NCI-H1105 (cell line): ENCODE measurements at places on chromosomes 2 and 18.

DNA sequence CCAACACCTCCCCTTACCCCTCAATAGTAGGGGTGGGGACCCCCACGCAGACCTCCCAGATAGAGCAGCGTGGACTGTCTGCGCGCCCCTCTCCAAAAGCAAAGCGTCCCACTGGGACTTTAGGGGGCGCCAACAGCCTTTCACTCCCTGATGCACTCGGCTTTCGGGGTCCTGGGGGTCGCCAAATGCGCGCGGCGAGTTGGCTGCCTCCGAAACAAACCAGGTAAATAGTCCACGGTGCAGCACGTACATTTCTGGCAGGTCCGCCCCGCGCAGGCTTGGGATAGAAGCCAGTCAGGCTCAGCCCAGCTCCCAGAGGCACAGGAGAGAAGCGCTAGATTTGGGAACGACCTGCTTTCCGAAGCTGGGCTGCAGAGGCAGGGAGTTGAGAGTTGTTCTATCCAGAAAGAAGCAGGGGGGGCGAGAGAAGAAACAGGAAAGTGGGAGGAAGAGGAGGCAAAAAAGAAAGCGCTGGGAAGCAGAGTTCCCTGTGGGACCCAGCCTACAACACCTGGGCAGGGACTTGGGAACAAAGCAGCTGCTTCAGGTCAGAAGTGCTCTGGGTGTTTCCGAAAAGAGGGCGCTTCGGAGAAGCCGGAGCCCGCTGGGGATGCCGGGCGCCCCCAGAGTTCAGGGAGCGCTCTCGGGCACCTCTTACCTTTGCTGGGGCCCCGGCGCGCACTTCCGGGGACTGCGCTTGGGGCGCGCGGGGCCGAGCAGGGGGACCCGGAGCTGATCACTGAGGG lies 544 bp downstream of the EVA1A start:
- DNase-seq = no peak

DNA sequence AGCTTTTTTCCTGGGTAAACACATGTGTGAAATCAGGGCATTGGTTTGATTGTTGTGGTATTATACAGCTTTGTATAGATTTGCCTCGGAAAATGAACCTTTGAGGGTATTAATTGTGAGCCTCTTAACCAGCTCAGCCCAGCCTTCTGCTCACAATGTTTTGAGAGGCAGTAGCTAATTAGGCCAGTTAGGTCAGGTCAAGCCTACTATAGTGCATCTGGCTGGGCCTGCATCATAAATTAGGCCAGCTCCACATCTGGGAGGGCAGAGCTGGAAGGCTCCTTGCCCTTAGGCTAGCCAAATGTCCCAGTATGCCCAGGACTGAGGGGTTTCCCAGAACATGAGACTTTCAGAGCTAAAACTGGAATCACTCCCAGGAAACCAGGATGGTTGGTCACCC lies 43.0 kb downstream of the LRATD1 start:
- DNase-seq = no peak

DNA sequence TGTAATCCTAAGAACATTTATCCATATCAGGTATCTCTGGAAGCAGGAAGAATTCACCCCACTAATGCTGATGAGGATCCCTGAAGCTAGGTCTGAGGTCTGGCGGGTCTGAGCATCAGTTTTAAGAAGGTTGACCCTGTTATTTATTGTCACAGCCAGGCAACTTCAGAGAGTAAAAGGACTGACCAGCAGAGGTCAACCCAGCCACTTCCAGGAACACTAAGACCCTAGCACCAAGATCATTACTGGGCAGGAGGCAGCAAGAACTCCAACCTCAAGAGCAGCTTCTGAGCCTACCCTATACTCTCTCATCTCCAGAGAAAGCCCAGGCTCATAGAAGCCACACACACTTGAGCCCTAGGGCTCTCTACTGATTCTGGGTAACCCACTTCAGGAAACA lies 901.4 kb downstream of the DCDC2C start:
- DNase-seq = no peak

GRCh38 chr2:33432871-33433270 lies 43.6 kb upstream of the RASGRP3 start:
- DNase-seq = no peak

- no peak for DNase-seq
Measured at GRCh38 chr2:222208010-222208690, 90.6 kb downstream of the PAX3 start.

GRCh38 chr2:106095478-106096298 lies 98.4 kb downstream of the UXS1 start:
- DNase-seq = no peak

- no peak for DNase-seq
Measured at GRCh38 chr2:149148194-149149006, 109.9 kb downstream of the LYPD6B start.

- no peak for DNase-seq
Measured at GRCh38 chr2:137228566-137228965, 463.2 kb downstream of the THSD7B start.

DNA sequence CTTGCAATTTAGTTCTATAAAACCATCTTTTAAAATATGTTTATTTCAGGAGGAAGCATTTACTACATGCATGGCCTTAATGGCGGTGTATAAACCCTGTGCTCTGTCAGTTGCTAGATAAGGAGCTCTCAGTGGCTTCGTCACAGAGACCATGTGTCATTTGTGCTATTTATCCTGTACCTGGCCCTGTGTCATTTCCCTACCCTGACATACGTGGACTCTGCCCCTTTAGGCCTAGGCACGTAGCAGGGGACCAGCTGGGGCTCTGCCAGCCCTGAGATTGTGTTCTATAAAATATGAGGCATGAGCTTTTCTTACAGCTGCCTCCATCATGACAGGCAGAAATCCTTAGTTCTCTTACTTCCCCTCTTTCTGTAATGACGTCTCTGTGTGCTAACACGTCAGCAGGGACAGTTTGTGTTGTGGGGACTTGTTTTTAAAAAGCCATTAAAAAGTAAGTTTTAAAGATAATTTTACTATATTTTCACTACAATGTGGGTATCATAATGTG lies 88.0 kb downstream of the ITGB1BP1 start:
- DNase-seq = peak; percentile 10

GRCh38 chr18:3498698-3499471 lies 48.9 kb downstream of the TGIF1 start:
- DNase-seq = peak; percentile 50

- no peak for DNase-seq
Measured at GRCh38 chr2:99072551-99072950, 69.0 kb upstream of the C2orf15 start.

GRCh38 chr2:37268111-37268510 lies 36.7 kb downstream of the NDUFAF7 start:
- no peak for DNase-seq

DNA sequence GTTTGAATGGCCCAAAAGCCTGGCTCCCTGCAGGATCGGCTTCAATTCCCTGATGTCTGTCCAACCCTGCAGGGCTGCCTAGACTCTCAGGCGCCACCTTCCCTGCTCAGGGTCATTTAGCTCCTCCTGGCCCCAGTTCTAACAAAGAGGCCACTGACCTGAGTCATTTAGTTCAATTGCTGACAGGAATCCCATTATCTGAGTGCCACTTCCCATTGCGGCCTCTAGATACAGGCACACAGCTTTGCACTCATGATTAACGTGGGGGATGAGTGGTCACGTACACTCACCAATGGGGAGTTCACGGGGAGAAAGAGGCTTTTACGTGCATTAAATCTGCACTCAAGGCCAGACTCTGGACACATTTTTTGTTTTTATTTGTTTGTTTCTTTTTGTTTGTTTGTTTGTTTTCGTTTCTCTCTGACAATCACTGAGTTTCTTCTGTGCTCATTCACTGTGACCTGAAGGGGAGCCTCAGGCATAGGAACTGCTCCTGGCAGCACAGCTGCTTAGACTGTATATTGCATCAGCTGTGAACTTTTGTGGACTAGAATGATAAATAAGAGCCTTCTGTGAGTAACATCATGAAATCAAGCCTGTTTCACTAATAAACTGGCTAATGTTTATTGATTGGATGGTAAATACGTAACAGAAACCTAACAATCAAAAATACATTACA lies 118.9 kb upstream of the CTNNA2 start:
- DNase-seq = peak; percentile 31

- DNase-seq = no peak
Measured at GRCh38 chr18:78601349-78601748, 378.3 kb upstream of the SALL3 start.

GRCh38 chr2:160630801-160631590 lies 137.4 kb upstream of the RBMS1 start:
- DNase-seq = no peak

DNA sequence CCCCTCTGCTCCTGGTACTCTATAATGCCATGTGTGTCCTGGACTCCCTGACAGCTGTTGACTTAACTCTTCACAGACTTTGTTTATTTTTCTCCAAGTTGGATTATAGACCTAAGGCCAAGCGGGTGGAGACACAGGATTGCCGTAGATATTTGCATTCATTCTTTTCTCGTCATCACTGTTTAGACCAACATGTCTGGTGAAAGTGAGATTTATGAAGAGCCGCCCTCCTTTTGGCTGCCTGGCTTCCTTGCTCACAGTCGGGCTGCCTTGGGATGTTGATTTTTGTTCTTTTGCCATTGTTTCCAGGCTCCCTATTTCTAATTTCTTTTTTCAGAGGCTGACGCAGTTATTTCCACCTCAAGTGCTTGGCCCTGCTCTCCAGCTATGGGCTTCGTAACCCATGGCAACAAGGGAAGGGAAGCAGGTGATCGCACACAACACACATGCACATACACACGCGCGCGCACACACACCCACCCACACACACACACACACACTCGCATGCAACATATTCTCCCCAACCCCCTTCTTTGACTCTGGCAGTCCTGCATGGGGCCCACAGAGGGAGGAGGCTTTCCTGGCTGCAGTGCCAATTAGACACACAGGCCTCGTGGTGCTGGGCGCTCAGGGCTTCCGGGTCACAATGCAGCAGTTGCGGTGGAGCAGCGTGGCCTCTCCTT lies 296.5 kb downstream of the MTX2 start:
- peak; percentile 74 for DNase-seq

- no peak for DNase-seq
Measured at GRCh38 chr2:241941691-241942301, 72.3 kb downstream of the RTP5 start.

GRCh38 chr2:54960164-54960563 lies 90.1 kb downstream of the RTN4 start:
- DNase-seq = no peak

DNA sequence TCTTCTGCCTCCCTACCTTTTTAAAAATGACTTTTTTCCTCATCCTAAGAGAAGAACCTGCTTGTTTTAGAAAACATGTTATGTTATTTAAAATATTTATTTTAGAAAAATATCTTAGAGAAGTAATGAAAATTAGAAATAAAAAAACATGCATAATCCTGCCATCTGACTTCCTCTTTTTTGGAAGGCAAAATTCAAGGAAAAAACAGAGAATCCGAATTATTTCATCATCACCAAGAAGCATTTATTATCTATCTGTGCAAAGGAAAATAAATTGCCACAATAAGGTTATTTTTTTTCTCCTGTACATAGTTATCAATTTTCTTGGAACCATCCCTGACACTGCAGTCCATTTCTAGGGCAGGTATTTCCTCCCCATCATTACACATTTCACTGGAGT lies 14.4 kb downstream of the SLC39A6 start:
- no peak for DNase-seq

GRCh38 chr2:241959751-241960269 lies 90.3 kb downstream of the RTP5 start:
- DNase-seq = no peak

- DNase-seq = no peak
Measured at GRCh38 chr2:15931319-15931890, 8.9 kb upstream of the MYCN start.

DNA sequence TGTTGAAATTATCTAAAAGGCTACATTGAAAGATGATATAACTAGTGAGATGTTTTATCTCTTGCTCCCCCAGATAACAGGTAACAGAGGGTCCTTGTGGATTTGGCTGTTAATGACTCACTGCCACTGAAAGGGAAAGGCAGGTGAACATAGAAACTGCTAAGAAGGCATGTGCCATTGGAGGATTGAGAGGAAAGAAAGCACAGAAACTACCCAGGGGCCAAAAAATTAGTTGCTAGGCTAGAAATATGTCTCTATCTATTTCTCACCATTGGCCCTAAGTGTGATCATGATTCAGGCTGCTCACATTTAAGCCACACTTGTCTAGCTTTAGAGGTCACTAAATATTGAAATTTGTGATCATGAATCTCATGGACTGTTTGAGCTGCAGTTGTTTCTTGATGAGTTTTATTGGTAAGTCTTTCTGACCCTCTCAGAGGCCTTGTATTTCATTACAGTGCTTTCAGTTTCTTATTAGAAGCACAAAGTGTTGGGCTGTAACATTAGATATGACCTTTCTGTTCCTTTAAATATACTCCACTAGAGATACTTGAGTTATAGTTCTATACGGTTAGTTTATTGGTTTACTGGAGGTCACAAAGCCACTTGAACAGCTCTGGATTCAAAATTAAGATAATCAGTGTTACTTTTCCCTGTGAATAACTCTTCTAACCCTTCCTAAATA lies 26.2 kb downstream of the NAB1 start:
- DNase-seq = no peak

- DNase-seq = peak; percentile 82
Measured at GRCh38 chr2:150710916-150711315, 223.4 kb upstream of the RND3 start.

DNA sequence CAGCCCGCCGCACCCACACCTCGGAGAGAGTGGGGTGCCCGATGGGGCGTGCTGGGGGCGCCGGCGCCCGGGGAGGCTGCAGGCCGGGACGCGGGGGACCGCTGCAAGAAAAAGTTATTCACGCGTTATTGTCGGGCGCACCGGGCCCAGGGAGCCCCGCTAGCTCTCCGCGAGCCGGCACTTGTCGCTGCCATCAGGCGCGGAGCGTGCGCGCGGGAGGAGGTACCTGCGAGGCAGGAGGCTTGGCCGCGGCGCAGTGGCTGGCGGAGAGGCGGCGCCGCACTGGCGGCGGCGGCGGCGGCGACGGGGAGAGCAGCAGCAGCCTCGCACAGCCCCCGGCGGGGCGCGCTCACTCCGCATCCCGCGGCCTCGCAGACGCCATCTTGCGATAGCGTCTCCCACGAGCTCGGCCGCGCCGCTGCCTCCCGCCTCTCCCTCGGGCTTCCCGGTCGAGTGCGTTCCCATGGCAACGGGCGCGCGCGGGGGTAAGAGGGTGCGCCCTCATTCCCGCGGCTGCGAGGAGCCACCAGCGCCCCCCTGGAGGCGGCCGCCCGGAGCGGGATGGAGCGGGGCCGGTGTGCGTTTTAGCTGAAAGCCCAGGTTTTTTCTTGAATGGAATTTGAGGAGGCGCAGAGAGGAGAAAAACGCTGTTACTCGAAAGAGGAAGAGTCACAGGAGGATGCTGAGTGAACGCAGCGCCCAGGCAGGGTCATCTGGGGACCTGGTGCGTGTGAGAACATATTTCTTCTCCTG lies at the start of gene CHN1:
TSS of gene CHN1 (minus strand) at position 402 of the 753 bp plus-strand sequence. CDS start 469 bp downstream, outside the sequence.
- peak; percentile 76 for DNase-seq
